GM23338 (cell line): ENCODE measurements at places on chromosomes 7 and 10.

DNA sequence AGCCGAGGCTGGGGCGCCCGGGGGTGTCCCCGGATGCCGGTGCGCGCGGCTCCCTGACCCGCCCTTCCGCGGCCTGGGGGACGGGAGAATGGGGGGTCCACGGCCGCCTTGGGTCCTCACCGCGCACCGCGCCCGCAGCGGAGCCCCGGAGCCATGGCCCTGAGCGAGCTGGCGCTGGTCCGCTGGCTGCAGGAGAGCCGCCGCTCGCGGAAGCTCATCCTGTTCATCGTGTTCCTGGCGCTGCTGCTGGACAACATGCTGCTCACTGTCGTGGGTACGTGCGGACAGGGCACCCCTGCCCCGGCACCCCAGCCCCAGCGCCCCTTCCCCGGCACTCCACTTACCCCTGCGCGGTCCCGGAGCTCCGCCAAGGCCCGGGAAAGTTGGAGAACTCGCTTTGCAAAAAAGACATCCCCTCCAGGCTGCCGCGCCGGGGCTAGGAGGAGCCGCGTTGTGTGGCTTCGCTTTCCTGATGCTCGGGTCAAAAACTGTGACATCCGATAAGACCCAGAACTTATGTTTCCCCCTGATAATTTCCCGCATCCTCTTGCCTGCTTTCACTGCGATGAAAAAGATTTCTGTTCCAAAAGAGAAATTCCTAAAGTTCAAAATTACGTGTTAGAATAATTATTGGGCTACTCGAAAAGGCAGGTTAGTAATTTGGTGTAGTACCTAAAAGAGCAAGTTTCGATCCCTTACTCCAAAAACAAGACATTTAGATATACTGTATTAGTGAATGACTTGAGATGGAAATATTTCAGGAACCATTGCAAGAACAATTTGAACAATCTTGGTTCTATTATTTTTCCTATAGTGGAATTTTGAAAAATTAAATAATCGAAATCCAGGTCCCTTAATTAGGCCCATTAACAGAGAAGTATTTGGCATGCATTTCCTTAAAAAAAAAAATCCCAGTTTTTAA is 888 bp downstream of the SLC18A2 start:
- no peak overlapping the region for H3K27ac ChIP-seq
- H3K4me1 ChIP-seq: 0 out of 2 replicates have a peak, but pooled peaks cover 6% of the 10 kb centered on the region
- DNase-seq: peak; percentile 67
- peaks cover 25% of the 10 kb centered on the region for H3K27me3 ChIP-seq
- peak overlapping the region; percentile 77 for H3K4me3 ChIP-seq

DNA sequence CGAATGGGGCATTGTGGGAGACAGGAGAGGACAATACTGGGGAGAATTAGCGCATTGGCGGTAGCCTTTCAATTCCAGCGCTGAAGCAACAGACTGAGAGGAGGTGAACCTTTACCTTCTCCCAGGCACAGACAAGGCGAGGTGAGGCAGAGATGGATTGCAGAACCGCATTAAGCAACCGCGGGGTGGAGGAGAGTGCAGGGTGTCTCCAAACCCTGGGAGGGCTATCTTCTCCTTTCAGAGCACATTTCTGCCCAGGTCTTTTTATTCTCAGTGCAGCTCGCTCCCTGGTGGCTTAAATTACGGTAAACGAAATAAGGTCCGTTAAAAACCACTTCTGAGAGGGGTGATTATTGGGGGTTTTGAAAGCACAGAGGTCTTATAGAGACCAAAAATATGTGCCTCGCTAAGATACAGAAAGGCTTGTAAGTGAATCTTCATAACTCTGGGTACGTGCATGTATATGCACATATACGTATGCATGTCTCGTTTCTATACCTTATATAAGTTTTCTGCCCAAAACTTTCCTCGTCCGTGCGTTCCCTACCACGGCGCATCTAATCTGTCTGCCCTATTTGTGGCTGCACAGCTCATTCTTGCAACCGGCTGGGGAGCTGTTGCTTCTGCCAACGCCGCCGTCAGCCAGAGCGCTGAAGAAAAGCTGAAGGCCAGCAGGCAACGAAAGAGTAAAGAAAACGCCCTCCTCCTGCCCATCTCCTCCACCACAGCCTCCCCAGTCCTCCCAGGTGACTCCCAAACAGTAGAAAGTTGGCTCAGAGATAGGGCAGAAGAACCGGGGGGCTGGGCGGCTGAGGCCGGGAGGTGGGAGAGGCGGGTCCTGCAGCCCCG is 895 bp upstream of the ZNF804B start:
- peak overlapping the region; percentile 65 for H3K4me3 ChIP-seq
- DNase-seq: peak; percentile 65
- peaks cover 3% of the 10 kb centered on the region; the same call in 1 of the 2 replicates for H3K4me1 ChIP-seq

- H3K4me3 ChIP-seq: no peak overlapping the region
- DNase-seq: no peak
- H3K27ac ChIP-seq: no peak overlapping the region
- peaks cover 29% of the 10 kb centered on the region for H3K4me1 ChIP-seq
- peaks cover 7% of the 10 kb centered on the region for H3K27me3 ChIP-seq
Observed at GRCh38 chr7:80141376-80141775, 6.7 kb downstream of the GNAI1 start.

DNA sequence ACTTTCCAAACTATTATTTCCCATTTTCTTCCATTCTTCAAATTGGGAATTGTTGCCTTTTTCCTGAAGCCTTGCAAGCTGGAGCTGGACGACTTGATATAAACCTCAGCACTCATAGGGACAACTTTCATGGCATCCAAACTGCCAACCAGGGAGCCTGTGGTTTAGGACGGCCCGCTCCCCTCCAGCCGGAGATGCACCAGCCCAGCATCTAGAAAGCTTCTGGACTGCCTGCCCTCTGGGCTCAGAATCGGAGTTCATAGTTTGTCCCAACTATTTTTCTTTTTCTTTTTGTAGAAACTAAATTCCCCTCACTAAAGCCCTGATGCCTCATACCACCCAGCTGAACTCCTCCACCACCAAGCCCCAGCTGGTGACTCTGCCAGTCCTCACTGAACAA is 200.3 kb downstream of the DNAJB6 start:
- H3K27me3 ChIP-seq: no peaks in the 10 kb centered on the region
- no peak overlapping the region for H3K27ac ChIP-seq
- no peaks in the 10 kb centered on the region for H3K36me3 ChIP-seq

DNA sequence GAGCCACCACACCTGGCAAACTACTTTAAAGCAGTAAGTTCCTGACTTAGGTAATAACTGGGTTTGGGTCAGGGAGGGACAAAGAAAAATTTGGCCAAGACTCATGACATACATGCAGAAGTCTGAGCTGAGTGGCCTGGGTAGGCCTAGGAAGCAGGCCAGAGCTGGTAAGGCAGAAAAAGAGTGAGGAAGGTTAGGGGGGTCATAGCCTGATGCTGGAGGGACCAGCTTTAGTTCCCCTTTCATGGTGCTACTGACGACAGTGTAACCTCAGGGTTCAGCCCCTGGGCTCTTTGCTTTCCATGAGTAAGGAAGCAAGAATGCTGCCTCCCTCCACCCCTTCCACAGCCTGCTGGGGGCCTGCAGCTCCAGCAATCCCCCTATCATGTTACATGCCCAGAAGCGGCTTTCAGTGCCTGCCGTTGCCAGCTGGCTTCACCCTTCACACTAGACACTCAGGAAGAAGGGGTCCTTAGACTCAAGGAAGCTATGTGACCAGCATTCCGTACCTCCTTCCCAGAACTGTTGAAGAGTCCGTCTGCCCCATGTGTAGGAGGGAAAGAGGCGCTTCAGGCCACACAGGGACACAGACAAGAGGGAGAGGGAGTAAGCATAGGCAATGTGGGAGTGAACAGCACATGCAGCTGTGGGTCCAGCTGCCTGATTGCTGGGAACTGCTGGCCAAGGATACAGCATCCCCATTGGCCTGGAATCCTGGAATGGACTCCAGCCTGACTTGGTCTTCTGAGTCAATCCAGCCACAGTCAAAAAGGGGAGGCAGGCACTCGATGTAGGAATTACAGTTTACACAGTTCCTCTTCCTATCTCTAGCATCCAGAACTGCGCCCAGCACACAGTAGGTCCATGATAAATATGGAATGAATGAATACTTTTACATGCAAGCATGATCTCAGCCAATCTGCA is 4.1 kb upstream of the PLAU start:
- peaks cover 44% of the 10 kb centered on the region for H3K4me1 ChIP-seq
- peak overlapping the region; percentile 72; the same call in 1 of the 2 replicates for H3K27ac ChIP-seq
- no peaks in the 10 kb centered on the region for H3K36me3 ChIP-seq
- DNase-seq: peak; percentile 90
- peaks cover 29% of the 10 kb centered on the region for H3K27me3 ChIP-seq

GRCh38 chr10:67790534-67791408 is 47.2 kb downstream of the DNAJC12 start:
- H3K4me1 ChIP-seq: peaks cover 35% of the 10 kb centered on the region
- H3K27ac ChIP-seq: peak overlapping the region; percentile 79
- H3K27me3 ChIP-seq: no peaks in the 10 kb centered on the region
- no peaks in the 10 kb centered on the region for H3K36me3 ChIP-seq
- no peak for DNase-seq

GRCh38 chr7:69796416-69796815 is 198.1 kb downstream of the AUTS2 start:
- no peak for DNase-seq
- no peaks in the 10 kb centered on the region for H3K27me3 ChIP-seq

GRCh38 chr10:60025279-60025678 is 118.9 kb upstream of the CCDC6 start:
- no peak for DNase-seq
- H3K27me3 ChIP-seq: no peaks in the 10 kb centered on the region
- H3K36me3 ChIP-seq: no peaks in the 10 kb centered on the region
- no peak overlapping the region for H3K4me3 ChIP-seq
- H3K27ac ChIP-seq: no peak overlapping the region
- peaks cover 10% of the 10 kb centered on the region for H3K4me1 ChIP-seq

GRCh38 chr7:71465741-71466189 is 333.8 kb downstream of the GALNT17 start:
- H3K4me1 ChIP-seq: peaks cover 40% of the 10 kb centered on the region
- peak; percentile 70 for DNase-seq
- H3K27me3 ChIP-seq: no peaks in the 10 kb centered on the region
- no peaks in the 10 kb centered on the region for H3K36me3 ChIP-seq

- H3K27ac ChIP-seq: no peak overlapping the region
- H3K27me3 ChIP-seq: no peaks in the 10 kb centered on the region
- no peak for DNase-seq
- no peaks in the 10 kb centered on the region for H3K4me1 ChIP-seq
Observed at GRCh38 chr7:120658516-120658915, 199.4 kb downstream of the TSPAN12 start.

- H3K4me1 ChIP-seq: no peaks in the 10 kb centered on the region
- no peak overlapping the region for H3K4me3 ChIP-seq
- no peak overlapping the region for H3K27ac ChIP-seq
- H3K27me3 ChIP-seq: no peaks in the 10 kb centered on the region
Observed at GRCh38 chr10:11295492-11295891, 277.8 kb downstream of the CELF2 start.

DNA sequence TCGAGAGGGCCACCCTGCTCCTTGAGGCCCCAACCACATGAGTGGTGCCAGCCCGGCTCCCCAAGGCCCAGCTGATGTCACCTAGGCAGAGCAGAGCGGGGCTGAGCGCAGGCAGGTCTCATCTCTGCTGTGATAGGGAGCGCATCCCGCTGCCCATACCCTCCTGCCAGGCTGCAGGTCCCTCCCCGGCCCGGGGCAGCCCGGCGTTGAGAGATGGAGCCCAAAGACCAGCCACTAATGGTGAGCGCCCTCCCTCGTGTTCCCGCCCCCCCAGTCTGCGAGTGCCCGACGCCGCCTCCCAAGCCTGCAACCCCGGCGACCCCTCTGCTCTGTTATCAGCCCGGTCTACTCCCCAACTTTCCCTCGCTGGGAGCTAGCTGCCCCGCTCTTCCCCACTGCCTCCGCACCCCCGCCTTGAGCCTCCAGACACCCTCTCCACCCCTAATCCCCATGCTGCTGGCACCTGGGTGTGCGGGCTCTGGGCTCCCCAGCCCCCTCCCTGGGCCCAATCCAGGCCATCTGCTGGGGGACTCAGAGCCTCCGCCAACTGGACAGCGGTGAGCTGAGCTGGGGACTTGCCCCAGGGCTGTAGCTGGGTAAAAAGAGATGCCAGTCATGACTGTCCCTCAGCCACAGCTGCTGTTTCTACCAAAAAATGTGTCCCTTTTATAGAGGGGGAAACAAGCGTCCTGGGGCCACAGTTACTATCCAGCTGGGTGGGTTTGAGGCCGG is 19.7 kb upstream of the CHST12 start:
- H3K27me3 ChIP-seq: no peaks in the 10 kb centered on the region
- H3K36me3 ChIP-seq: peaks cover 19% of the 10 kb centered on the region

GRCh38 chr7:55279080-55279845 is 85.9 kb upstream of the LANCL2 start:
- no peaks in the 10 kb centered on the region for H3K36me3 ChIP-seq
- DNase-seq: no peak
- H3K27me3 ChIP-seq: no peaks in the 10 kb centered on the region
- H3K4me1 ChIP-seq: no peaks in the 10 kb centered on the region

DNA sequence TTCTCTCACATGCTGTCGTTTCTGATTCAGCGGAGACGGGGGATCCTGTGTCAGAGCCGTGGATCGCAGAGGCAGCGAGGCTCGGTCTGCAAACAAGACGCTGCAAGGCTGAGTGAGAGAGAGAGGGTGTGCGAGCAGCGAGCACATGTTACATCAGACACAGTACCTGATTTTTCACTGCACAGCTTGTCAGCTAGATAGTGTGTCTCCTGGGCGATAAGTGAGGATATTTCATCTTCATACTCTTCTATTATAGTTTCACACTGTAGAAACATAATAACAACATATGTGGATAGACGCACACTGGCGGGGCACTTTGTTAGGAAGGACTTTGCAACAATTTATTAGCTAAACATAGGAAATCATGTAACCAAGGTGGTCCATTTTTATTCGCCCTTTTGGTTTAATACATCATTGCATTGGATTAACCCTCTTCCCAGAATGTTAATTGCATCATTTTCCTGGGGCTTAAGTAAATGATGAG is 39.5 kb downstream of the CNPY1 start:
- no peak overlapping the region for H3K27ac ChIP-seq
- no peaks in the 10 kb centered on the region for H3K36me3 ChIP-seq
- peaks cover 38% of the 10 kb centered on the region for H3K4me1 ChIP-seq
- peaks cover 97% of the 10 kb centered on the region for H3K27me3 ChIP-seq

- H3K4me3 ChIP-seq: no peak overlapping the region
- no peaks in the 10 kb centered on the region for H3K27me3 ChIP-seq
- H3K36me3 ChIP-seq: no peaks in the 10 kb centered on the region
- H3K4me1 ChIP-seq: peaks cover 38% of the 10 kb centered on the region
Observed at GRCh38 chr7:8215648-8216333, 46.2 kb downstream of the ICA1 start.

DNA sequence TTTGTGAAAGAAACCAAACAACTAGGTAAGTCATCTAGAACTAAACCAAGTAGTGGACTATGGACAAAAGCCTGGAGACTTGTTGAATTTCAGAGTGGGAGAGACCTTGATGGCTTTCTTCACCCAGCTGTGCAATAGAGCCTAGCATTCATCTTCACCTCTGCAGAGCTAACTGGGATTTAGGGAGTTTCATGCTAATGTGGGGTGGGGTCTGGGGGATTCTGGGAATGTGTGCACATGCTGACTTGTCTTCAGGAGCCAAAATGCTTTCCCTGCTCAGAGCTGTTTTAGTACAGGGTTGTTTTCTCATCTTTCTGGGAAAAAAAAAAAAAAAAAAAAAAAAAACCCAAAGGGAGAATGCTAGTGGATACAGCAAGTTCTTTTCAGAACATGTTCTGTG is 81.3 kb upstream of the ARHGAP21 start:
- H3K27me3 ChIP-seq: no peaks in the 10 kb centered on the region
- no peaks in the 10 kb centered on the region for H3K4me1 ChIP-seq
- DNase-seq: no peak
- no peak overlapping the region for H3K27ac ChIP-seq
- H3K4me3 ChIP-seq: no peak overlapping the region
